LoVo (cell line): ENCODE measurements at places on chromosomes 16 and 17.
A peak's percentile ranks its signal among the peaks of the same experiment; 100 is the strongest.

GRCh38 chr17:30218799-30219198, 16.7 kb downstream of the SLC6A4 start:
- DNase-seq: no peak

- DNase-seq: no peak
Measured at GRCh38 chr17:15891318-15891717, 53.6 kb upstream of the ADORA2B start.

DNA sequence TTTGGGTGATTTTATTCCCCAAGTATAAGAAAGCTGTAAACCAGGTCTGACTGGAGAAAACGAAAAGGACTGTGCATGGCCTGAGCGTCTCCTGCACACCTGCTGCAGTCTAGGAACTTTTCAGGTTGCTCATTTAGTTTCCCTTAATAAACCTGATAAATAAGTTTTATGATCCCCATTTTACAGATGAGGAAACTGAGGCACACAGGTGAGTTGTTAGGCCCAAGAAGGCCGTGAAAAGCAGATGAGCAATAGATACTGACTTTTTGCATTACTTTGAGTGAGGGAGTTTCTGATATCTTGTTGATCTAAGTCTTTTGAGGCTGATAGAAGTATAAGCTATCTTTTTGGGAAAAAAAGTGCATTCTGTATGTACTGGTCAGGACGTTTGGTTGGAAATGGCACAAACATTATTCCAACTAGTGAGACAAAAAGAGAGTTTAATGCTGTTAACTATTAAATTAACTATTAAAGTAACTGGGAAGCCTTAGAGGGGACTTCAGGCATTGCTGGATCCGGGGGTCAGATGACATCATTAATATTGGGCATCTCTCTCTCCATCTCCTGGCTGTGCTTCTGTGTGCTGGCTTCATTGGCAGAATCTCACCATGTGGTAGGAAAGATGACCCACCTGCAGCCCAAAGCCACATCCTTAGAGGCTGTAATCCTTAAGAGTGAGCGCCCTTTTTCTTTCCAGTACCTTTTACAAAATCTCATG, 163.4 kb downstream of the CMIP start:
- DNase-seq: no peak

DNA sequence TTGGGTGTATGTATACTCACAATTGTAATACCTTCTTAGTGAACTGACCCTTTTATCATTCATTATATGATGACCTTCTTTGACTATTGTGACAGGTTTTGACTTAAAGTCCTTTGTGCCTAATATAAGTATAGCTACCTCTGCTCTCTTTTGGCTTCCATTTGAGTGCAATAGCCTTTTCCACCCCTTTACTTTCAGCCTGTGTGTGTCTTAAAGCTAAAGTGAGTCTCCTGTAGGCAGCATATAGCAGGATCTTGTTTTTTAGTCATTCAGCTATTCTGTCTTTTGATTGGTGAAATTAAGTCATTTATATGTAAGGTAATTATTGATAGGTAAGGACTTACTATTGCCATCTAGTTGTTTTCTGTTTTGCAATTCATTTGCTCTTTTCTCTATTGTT, 15.9 kb upstream of the TBX4 start:
- DNase-seq: no peak

DNA sequence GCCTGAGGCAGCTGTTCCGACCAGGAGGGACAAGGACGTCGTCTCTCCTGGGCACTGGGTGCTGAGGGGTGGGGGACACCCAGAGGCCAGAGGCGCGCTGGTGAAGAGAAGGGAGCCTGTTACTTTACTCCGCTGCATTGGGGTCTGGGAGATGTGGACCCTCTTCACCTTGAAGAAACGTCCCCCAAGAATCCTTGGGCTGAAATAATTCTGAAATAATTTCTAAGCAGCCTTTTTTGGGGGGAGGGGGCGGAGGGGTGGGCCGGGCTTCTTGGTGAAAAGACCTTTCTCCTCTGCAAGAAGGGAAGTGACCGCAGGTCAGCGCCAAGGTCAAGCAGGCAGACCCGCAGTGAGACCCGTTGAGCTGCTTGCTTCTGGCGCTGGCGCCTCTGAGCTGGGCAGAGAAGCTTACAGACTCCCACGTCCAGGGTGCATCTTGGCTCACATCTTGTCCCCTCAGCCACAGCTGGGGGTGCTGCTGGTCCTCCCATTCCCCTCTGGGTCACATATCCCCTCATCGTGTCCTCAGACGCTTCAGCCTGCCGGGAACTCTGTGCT, 1.1 kb downstream of the SYT17 start:
- no peak for DNase-seq

DNA sequence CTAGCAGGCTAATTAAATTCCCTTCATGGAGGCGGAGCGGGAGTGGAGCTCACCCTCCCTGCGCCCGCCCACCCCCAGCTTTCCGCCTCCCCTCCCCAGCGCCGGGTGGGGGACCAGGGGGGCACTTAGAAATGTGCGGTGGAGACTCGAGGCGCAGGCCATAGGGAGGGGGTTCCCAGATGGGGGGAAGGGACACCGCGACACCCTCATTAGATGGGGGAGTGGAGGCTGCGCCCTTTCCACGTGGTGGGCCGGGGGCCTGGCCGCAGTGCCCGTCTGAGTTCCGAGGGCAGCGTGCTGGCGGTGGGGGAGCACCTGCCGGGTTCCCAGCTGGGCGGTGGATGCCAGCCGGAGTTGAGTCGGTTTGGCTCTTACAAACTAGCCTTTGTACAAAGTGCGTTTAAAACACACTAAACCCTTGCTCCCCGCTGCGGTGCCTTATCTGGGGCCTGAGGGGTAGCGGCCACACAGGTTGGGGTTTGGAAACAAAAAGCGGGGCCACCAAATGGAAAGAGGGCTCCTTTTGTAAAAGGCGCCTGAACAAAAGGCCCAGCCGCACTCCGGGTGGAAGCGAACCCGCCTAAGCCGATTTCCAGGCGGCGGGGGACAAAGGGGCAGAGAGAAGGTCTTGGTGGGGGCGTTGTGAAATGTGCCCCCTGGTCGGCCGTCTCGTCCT, 1.4 kb downstream of the GSE1 start:
- no peak for DNase-seq

- no peak for DNase-seq
Measured at GRCh38 chr17:62739645-62740388, 68.3 kb downstream of the MARCHF10 start.

DNA sequence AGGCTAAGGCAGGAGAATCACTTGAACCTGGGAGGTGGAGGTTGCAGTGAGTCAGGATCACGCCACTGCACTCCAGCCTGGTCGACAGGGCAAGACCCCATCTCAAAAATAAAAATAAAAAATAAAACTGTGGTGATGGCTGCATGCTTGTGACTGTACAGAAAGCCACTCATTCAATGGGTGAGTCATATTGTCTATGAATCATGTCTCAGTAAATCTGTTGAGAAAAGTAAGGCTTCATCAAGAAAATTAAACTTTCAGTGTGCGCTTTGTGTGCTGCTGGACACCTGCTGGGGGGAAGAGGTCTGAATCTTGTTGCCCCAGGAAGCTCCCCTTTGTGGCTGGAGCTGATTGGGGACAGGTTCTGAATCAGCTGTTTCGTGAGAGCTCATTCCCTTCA, 11.3 kb downstream of the NUBP1 start:
- DNase-seq: no peak

DNA sequence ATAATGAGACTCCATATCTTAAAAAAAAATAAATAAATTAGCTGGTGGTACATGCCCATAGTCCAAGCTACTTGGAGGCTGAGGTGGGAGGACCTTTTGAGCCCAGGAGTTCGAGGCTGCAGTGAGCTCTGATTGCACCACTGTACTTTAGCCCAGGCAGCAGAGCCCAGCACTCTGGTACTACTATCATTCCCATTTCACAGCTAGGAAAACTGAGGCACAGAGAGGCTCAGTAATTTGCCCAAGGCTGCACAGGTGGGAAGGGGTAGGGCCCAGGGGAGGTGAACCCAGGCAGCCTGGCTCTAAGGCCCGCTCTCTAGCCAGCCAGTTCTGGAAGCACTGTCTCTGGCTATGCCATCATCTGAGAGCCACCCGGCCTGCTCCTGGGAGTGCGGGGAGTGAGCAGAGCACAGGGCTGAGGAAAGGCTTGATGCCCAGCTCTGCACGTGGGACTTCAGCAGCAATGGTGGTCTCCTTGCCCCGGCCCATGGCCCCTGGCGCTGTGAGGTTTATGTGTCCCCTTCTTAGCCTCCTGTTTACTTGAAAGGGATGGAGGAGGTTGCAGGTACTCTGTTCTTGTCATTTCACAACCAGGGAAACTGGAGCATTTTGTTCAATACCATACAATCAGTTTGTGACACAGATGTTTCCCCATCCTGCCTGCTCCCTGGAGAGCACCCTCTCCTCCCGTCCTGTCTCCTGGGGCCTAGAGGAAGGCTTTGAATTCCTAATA, 222.3 kb downstream of the KATNIP start:
- no peak for DNase-seq

DNA sequence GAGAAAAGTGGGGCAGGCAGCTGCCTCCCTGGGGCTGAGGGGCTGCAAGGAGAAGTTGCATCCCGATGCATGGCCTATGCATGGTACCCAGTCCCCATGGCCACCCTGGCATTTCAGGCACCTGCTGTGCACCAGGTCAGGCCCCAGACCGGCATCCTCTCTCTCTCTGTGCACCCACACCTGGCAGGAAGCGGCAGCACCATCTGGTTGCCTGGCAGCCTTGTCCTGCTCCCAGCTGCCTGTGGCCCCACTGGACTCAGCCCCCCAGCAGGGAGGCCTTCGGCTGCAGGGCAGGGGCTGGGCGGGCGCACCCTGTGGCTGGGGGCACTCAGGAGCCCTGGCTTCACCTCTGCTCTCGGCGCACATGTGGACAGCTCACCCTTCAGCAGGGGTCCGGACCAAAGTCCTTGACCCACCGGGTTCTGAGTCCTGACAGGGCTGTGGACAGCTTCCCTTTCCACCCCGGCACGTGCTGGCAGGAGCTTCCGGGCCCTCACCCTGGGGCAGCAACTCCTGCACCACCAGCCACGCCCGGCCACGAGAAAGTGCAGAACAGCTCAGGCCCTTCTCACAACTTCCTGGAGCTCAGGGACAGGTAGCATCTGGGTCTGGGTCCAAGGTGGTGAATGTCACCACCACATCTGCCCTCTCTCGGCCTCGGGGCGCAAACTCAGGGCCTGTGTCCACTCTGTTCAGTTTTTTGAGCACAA, 36.7 kb downstream of the CTU2 start:
- no peak for DNase-seq

DNA sequence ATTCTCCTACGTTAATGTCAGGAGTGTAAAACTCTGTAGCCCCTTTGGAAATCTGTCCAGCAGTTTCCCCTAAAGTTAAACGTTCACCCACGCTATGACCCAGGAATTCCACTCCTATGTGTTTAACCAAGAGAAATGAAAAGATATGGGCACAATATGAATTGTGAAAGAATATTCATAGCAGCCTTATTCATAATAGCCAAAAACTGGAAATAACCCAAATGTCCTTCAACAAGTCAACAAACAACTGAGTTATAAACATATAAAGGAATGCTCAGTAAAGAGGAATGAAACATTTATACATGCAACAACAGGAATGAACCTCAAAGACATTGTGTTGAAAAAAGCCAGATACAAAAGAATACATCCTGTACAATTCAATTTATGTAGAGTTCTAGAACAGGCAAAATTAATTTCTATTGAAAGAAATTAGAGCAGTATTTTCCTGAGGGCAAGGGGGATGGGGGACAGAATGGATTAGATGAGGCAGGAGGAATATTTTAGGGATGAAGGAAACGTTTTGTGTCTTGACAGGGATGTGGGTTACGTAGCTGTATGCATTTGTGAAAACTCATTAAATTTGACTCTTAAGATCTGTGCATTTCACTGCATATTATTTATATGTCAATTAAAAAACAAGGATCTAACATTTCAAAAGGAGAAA, 286.7 kb upstream of the CDH5 start:
- no peak for DNase-seq

DNA sequence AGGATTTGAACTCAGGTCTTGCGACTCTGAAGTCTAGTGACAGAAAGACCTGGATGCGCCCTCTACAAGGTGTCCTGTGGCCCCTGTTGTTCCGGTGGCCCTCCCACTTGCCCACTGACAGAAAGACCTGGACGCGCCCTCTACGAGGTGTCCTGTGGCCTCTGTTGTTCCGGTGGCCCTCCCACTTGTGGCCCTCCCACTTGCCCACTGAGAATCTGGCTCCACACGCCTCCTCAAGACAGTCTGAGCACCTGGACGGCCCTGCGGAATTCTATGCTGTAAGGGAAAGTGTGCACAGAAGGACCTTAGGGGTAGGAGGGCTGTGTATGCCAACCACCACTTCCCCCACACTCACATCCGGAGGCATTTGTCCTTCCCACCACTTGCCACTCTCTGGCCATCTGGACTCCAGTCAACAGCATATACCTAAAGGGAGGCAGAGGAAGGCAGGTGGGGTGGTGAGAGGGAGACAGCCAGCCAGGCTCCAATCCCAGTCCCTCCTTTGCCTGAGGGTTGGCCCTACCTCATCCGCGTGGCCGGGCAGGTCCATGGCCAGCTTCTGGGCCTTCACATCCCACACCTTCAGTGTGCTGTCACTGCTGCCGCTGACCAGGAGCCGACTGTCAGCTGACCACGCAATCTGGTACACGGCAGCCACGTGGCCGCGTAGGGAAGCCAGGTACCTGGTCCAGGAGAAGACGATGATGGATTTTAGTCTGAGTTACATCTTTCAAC, 9.1 kb downstream of the NLE1 start:
- DNase-seq: no peak

GRCh38 chr17:81553616-81554181, 1.5 kb upstream of the FAAP100 start:
- peak; percentile 51 for DNase-seq

GRCh38 chr16:65212240-65212639, 90.4 kb upstream of the CDH11 start:
- no peak for DNase-seq

DNA sequence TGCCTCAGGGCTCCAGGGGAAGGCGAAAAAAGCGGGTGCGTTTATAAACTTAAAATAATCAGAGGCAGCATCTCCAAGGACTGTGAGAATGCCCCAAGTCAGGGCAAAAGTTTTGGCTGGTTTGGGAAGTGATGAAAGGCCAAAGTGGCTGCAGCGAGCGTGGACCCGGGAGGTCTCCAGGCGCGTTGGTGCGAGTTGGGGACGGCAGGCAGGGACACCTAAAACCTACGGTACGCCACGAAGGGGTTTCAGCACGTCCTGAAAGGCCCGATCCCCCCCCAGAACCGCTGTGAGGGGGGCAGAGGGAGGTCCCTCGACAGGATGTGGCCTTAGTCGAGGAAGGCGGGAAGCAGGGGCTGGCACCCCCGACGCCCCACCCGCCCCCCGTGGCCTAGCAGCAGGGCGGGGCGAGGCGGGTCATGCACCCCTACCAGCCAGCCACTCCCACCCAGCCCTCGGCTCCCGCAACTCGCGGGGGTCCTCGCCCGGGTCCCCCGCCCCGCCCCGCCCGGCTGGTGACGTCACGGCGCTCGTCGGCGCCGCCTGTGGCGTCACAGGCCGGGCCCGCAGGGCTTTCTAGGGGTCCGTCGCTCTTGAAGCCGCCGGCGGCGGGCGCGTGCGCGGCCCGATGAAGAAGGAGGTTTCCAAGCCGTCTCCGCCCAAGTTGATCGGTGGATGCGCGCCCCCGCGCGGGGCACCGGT, at the start of gene MYCBPAP:
TSS of gene MYCBPAP (plus strand) at position 569 of the 702 bp plus-strand sequence. CDS start 236 bp downstream, outside the sequence.
- DNase-seq: peak; percentile 85

DNA sequence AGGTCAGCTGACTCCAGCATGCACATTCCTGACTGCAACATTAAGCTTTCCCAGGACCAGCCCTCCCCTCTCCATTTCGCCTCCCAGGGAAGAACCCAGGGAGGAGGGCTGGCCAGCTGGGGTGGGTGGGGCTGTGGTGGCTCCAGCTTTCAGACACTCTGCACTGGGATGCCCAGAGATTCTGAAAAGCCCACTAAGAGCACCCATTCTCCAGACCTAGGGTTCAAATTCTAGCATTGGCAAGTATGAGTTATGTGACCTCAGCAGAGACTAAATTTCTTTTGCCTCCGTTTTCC, 7.8 kb downstream of the DLX3 start:
- DNase-seq: no peak
